ENCODE measurements at places on chromosomes 4 and X.

DNA sequence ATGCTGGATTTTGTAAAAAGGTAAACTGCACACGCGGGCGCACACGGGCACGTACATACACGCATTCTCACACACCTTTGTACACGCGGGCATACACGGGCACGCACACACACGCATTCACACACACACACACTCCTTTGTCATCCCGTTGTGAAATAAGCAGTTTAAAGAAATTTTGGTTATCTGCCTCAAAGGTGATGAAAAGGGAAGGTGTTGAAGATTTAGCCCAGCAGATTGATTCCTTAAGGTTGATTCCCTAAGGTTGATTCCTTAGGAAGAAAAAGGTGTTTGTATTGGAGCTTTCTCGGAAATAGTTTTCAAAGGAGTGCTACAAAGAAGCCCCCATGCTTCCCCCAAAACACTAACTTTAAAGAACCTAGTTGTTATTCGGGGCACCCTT, 693 bp downstream of the ATP10D start:
- DNase-seq, result no peak

GRCh38 chrX:66632473-66632872, 6.4 kb downstream of the EDA2R start:
- DNase-seq, result no peak

GRCh38 chr4:54015423-54016030, 48.9 kb downstream of the CHIC2 start:
- no peak for DNase-seq

- no peak for DNase-seq
Observed at GRCh38 chr4:145898926-145899531, 39.6 kb downstream of the ZNF827 start.

GRCh38 chrX:34559325-34559724, 97.8 kb downstream of the TMEM47 start:
- no peak for DNase-seq

GRCh38 chrX:2894885-2895292, 34.2 kb downstream of the ARSD start:
- DNase-seq, result peak; percentile 74

GRCh38 chr4:98658287-98659105, at the start of gene TSPAN5:
Gene TSPAN5 (minus strand): TSS chr4:98658611.
- DNase-seq, result peak; percentile 84

DNA sequence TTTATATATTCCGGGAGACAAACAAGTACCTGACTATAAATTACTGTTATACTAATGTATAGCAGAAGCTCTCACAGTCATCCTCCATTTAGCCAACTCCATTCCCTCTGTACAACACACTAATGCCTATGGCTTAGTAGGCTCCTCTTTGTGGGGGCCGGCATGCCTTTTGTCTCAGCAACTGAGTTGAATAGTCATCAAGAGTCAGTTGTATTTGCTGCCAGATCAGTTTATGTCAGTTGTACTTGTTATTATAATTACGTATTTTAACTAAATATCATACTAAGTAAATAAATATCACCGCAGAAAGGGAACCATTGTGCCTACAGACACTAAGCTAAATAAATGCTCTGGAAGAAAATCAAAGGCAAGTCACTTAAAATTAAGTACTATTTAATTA, 9.9 kb downstream of the PRMT9 start:
- DNase-seq, result no peak

GRCh38 chr4:187268940-187269339, 545.3 kb upstream of the FAT1 start:
- DNase-seq, result no peak

GRCh38 chrX:16914058-16914457, 32.4 kb upstream of the REPS2 start:
- DNase-seq, result no peak

DNA sequence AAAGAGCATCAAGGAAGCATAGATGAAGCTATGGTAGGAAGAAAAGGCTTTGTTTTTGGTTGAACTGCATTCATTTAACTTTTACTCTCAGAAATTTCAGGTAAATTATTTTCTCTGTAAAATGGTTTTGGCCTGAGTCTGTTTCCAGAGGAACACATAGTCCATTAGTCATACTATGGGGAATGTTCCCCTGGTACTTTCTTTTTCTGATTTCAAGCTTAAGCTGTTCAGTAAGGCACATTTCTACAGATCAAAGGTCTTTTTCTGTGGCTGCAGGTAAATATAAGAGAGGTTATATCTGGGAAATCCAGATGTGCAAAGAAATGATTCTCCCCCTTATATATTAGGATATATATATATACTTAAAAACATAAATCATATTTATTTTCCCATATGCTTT, 1744.4 kb upstream of the ADGRL3 start:
- DNase-seq, result no peak
